ENCODE measurements at places on chromosomes 4 and X.

- DNase-seq = peak; percentile 98
These were observed 31.9 kb downstream of the CDKL2 start for GRCh38 chr4:75598390-75598789.

DNA sequence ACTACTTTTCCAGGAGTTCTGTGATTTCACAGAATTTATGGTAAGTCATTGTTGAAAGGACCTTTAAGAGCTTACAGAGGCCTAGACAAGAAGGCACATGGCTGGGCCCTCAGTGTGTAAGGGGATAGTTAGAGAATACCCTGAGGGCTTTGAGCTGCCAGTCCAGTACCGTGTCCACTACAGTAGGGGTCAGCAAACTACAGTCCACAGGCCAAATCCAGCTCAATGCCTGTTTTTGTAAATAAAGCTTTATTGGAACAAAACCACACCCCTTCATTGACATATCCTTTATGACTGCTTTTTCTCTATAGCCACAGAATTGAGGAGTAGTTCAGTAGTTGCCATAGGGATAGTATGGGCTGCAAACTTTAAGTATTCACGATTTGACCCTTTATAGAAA is 176.2 kb downstream of the MID1 start:
- no peak for DNase-seq

DNA sequence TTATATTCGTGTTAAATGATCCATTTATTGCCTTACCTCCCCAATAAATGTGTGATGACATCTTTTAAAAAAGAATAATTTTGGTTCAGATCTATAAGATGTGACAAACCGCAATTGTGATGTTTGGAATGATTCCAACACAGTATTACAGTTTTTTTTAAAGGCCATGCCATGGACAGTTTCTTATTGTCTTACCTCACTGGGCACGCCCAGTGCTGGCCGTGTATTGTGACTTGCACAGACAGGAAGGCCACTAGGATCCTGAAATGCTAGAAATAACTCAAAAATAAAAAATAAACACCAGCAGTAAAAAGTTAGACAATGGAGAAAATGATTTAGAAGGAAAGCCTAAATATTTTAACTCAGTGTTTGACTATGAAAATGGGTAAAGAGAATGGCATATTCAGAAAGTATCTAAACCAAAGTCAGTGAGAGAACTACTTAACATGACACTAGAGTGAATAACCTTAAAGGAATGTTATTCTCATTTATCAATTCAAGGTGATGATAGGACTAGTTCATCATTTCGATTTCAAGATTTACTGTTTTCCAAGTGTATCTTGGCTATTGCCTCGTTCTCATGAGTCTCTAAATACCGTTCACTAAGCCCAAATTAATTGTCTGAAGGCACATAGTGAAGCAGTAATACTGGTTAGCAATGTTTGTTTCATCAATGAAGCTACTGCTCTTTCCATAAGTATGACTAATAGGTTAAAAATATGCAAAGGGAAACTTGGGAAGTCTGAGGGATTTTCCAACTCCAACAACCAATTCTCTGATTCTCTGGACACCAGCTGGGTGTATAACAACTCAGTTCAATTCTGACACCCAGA is 46.1 kb upstream of the VEGFC start:
- DNase-seq = no peak

DNA sequence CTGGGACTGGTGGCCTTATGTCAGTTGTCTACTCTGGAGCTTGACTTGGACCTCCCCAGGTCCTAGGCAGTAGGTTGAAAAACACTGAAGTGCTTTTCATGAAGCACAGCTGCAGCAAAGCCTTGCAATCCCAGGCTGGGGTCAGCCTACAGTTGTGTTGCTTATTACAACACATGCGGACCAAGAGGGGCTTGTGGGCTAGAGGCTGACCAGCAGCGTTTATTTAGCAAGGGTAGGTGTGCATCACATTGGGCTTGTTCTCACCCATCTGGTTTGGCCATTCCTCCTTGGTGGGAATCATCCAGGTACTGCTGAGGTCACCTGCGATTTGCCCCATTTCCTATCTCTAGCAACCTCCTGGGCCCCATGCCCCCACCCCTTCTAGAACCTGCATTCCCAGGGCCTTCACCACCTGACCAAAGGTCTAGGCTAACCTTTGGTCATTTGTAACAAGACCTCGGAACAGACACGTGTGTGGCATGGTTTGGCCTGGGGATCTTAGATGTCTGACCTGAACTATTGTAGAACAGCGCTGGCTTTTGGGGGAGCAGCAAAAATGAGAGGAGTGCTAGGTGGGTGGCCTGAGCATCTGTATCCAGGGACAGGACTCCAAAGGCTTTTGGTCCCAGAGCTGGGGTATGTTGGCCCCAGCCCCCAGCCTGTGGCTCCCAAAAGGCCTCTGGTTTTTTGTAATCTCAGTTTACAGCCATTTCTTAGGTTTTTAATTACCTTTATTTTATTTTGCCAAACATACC is 3.0 kb downstream of the RPL10 start:
- DNase-seq = no peak

DNA sequence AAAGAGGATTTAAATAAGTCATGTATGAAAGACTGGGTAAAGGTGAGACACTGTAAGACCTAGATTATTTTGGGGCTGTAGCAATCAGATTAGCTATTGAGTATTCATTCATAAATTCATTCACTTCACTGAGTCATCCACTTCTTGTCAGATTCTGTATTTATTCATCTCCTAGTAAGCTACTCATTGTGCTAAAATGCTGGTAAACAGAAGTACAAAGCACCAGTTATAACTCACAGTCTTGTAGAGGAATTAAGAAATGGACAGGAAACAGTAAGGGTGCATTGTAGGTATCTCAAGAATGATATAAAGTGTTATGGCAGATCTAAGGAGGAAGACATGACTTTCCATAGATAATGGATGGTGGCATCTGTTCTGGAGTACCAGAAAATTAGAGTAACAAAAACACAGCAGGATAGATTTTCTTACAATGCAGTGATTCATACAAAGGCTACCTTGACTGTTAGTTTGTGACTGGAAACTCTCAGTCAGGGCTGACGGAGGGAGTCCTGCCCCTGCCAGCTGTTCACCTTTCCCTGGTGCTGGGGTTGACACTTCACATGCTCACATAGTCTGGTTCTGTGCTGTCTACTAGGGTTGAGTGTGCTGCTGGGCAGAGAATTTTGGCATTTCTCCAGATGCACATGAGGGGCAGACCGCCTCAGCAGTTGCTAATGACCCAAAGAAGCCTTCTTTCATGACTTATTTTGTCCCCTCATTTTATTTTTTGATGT is 26.5 kb upstream of the HAND2 start:
- DNase-seq = no peak

DNA sequence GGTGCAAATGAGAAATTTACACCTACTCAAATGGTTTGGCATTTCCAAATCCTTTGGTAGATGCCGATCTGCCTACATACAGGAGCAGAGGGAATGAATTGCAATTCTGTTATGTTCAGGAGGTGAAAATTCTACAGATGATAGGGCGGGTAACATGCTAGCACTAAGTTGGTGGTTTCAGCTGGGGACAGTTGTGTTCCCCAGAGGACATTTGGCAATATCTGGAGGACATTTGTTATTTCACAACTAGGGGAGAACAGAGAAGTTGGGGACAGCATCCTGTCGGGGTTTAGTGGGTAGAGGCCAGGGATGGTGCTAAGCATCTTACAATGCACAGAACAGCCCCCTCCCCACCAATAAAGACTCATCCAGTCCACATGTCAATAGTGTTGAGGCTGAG is 96.5 kb upstream of the PUDP start:
- DNase-seq = no peak

- no peak for DNase-seq
These were observed 104.3 kb downstream of the BRWD3 start for GRCh38 chrX:80705379-80705778.

GRCh38 chr4:98642991-98643426 is 15.4 kb downstream of the TSPAN5 start:
- no peak for DNase-seq

DNA sequence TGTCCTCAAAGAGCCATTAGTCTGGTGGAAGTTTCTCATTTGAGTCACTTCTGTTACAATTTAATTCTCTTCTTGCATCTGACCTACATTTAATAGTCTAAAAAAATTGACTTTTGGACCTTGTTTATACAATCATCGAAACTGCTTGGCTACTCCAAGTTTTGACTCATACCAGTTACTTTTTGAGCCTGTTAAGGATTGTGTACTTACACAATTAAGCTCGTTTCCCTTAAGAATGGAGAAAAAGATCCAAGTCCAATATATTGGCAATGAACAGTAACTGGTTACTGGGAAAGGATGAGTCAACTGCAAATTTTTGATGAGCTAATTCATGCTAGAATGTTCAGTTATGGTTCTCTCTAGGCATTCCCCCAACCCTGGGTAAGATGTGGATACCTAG is 58.2 kb downstream of the DCX start:
- no peak for DNase-seq

DNA sequence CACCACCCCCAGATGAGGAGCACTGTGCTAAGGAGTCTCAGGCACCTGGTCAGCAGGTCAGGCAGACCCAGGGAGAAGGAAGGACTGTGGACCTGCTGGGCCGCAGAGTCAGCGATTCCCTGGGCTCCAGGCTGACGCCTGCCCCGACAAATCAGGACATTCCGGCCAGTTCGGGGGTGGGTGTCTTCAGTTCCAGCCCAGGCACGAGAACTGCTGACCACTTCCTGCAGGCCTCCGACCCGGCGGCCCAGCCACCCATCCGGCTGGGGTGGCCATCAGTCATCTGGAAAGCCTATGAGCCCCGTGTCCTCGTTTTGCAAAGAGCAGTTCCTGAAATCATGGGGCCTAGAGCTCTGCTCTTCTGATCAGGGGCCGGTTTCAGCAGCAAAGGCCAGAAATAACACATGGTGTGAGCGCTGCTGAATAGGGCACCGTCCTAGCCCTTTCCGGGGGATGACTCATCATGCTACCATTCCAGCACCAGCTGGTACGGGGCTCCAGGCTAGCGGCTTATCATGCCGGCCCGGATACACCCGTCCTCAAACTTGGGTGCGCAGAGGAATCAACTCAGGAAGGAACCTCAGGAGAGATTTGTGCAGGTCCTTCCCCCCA is 7.8 kb upstream of the SH3TC1 start:
- DNase-seq = peak; percentile 63

DNA sequence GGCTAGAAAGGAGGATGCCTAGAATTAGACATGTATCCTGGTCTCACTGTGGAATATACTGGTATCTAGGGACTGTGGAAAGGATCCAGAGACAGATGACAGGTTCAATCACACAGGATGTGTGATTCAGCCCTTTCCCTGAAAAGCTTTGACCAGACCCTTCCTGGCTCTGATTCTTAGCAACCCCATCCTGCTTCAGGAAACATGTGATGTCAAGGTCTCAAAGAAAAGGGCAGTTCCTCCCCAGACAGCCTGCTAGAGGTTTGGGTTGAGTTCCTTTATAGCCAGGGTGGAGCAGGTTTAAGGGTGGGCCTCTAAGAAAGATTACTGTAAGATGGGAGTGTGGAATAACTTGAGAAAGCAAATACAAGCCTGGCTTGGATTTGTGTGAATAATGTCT is 3.0 kb downstream of the BMP15 start:
- DNase-seq = no peak

DNA sequence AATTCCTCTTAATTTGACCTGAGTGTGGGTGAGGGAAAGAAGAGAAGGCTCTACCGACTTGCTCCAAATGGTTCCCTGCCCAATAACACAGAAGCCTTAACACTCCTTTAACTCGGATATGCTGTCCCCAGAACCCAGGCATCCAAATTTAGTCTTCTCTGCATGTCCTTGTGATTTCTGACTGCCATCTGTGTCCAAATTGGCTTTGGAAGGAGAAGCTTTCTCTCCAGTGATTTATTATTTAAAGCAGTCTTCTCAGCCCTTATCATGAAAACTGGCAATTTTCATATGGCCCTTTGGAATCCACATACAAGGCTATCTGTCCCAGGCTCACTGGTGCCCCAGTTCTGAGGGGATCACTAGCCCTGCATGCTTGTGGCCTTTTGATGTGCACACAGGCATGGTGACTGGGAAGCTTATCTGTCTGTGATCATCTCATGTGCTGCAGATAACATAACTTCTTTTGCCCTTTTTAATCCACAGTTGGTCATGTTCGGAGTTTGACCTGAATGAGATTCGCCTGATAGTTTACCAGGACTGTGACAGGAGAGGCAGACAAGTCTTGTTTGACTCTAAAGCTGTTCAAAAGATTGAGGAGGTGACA is 56.7 kb downstream of the FNIP2 start:
- DNase-seq = no peak

DNA sequence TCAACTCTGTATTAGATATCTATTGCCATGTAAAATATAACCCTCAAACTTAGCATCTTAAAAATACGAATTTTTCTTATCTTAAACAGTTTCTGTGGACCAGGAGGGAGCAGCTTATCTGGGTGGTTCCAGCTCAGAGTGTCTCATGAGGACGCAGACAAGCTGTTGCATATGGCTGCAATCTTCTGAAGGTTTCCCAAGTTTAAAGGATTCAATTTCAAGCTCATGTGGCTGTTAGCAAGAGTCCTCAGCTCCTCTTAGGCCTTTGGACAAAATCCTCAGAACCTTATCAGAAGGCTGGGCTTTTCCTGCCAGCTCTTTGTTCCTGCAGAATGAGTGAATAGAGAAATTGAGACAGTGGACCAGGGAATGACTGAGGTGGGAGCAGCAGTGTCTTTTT is 2.8 kb upstream of the CTSO start:
- DNase-seq = no peak

DNA sequence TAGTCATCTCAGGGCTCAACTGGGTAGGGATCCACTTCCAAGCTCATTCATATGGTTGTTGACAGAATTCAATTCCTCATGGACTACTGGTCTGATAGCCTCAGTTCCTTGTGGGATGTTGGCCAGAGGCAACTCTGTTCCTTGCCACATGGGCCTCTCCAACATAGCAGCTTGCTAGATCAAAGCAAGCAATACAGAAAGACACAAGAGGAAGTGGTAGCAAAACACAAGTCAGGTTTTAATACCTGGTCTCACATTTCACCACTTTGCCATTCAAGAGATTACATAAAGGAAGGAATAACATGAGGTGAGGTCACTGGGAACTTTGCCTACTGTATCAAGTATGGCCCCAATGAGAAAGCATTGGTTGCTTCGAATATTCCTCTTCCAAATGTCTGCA is 79.2 kb downstream of the PRSS12 start:
- DNase-seq = no peak

DNA sequence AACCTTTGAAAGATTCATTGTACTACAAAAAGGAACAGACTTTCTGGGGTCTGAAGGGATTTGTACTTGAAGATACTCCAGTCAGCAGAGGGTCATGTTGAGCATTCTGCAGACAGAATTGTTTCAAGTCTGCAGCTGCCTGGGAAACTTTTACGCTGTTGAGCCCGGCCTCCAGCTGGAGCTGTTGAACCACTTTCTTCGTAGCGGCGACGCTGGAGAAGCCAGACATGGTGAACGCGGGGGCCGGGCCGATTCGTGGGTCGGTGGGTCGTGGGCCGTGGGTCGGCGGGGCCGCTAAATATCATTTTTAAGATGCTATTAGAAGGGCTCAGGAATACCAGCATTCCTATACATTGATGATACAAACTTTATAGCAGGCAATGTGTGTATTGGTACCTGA is 12.0 kb upstream of the RTL9 start:
- no peak for DNase-seq

Measured in MM.1S (cell line).